ENCODE measurements at places on chromosomes 2 and 18. TPM values are rescaled to one million over a fixed set of nuclear protein-coding genes. Genes with fewer than 3 reads are reported as not detected.

SERPINB4 gene
- not detected for total RNA-seq

LIMS4 gene
- 0.24 TPM for total RNA-seq

RTP5 gene
- not detected for total RNA-seq

DNA sequence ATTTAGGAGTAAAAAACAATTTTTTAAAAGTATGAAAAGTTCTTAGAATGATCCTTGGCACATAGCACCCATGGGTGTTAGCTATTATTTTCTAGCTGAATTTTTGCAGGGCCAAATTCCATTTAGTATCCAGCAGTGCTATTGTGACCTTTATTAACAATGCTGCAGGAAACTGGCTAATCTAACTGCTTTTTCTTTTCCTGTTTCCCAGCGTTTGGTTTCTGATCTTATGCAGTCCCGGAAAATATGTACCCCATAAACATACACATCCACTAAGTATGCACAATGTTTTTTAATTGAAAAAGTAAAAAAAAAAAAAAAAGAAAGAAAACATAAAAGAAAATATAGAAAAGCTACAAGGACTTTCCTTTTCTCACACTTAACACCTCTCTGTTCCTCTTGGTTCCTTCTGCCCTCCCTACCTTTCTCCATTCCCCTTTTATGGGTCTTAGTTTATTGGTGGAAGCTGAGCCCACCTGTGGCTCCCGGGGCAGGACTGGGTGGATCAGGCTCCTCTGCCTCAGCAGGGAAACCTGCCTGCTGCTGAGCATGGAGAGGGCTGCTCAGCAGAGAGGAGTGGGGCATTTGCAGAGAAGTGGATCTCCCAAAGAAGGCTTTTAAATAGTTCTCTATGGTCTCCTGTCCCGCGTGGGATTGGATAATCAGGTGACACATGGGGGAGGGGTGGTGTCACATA is 9.3 kb upstream of the SLC16A14 start:
- DNase-seq = no peak

DNA sequence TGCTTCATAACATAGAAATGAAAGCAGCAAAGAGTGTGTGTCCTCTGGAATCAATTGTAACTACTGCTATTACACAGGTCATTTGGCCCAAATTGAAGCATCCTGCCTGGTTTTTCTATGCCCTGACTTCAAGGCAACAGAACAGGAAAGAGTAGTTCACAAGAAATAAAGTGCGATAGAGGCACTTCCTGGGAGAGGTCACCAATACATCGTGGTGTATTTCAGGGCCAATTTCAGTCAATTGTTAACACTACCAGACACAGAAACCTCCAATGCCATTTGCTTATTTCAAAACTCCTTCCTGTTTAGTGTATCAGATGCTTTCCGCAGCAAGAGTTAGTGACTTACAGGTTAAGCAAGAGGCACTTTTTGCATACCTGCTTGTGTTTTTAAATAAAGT is 292.1 kb downstream of the ETAA1 start:
- no peak for DNase-seq
